Globus pallidus (tissue), 1 donor: ENCODE measurements at places on chromosomes 5 and 9.

DNA sequence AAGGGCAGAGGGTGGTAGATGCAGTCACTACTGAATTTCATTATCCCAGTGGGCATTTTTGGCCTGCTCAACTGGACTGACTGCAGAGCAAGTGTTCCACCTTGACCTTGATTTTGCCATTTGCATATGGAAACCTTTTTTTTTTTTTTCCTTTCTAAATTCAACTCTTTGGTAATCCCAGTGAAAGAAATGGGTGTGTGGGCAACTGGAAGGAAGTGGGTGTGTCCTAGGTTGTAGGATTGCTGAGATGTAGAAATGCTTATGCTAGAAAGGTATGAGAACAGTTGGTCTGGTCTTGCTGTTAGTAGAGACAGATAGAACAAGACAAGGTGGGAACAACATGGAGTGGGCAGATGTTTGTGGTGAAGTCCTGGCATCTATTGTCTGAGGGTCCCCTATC lies 7.8 kb upstream of the IL12B start:
- DNase-seq: no peak

DNA sequence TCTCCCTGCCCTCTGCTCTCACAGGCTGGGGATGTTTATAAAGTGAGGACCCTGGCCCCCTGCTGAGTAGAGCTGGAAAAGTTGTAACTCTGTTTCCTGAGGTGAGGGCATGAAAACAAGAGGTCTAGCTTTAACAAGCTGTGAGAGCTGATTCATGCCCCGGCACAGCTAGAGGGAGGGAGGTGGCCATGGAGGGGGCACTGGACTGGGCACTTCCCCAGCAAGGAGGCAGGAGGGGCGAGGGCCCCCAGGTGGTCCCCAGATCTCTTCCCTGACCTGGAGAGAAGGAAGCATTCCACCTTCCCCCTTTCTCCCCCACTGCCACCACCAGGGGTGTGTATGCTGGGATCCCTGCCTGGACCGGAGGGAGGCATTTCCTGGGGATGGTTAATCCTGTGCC lies at the start of gene MSMP:
MSMP (minus strand) TSS at position 13 of the 400 bp plus-strand sequence. CDS start 147 bp downstream, outside the sequence.
- DNase-seq: no peak

DNA sequence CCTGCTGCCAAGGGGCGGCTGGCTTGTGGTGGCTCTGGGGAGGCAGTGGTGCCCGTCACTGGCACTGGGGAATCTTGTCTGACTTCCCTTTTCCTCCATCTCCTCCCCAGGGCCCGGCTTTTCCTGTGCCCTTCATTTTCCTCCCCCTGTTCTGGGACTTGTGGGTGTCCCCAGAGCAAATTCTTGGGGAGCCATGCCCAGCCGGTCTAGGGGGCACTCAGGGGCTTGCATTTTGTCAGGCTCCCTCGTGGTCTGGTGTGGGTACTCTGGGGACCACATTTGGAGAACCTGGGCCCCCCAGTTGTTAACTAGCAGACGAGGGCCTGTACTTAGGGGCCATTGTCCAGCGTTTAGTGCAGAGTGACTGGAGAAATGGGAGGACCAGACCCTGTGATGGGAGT lies 105.2 kb upstream of the IER5L start:
- no peak for DNase-seq

GRCh38 chr5:132052520-132052919 lies 7.9 kb upstream of the IL3 start:
- DNase-seq: no peak
